HepG2 (cell line): ENCODE measurements at places on chromosomes 2 and 18. TPM values are rescaled to one million over a fixed set of nuclear protein-coding genes. Genes with fewer than 3 reads are reported as not detected.

- DNase-seq: no peak
These were observed 4.2 kb upstream of the B4GALT6 start for GRCh38 chr18:31688606-31689005.

Gene G6PC2
- total RNA-seq: not detected in 2 replicates

Gene CCDC141
- total RNA-seq: not detected in 2 replicates

DNA sequence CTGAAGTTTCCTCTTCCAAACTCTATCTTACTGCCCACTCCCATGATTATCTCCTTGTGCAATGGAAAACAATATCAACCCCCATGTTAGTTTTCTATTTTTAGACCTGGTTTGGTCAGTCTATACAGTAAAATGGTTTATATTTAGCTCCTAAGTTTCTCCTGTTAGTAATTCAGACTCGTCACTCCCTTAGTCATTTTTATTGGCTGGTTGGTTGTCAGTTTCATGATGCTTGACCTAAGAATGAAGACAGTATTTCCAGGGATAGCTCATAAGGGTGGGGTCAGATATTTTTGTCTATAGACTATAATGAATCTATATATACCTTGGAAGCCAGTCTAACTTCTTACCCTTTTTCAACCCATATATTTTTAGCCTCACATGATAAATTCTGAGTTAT, 61.4 kb upstream of the NEUROD1 start:
- DNase-seq: no peak

GRCh38 chr2:4291430-4291829, 588.1 kb downstream of the DCDC2C start:
- no peak for DNase-seq

GRCh38 chr18:13017247-13017875, 26.2 kb downstream of the CEP192 start:
- DNase-seq: no peak

Gene ACVR2A
- total RNA-seq: 9.7 and 18.0 TPM in 2 replicates

GRCh38 chr2:70987386-70987785, 7.3 kb downstream of the TEX261 start:
- no peak for DNase-seq

Gene NIF3L1
- 67.9 and 98.5 TPM in 2 replicates for total RNA-seq

- no peak for DNase-seq
These were observed 58.8 kb downstream of the PRKRA start for GRCh38 chr2:178392215-178392614.
